NCI-H146 (cell line): ENCODE measurements at places on chromosomes 2 and 18.

GRCh38 chr18:52348209-52348608, 8.2 kb downstream of the DCC start:
- DNase-seq = peak; percentile 22

- DNase-seq = no peak
Observed at GRCh38 chr2:46150445-46150955, 146.7 kb upstream of the EPAS1 start.

- no peak for DNase-seq
Observed at GRCh38 chr2:26067980-26068507, 34.2 kb downstream of the RAB10 start.

DNA sequence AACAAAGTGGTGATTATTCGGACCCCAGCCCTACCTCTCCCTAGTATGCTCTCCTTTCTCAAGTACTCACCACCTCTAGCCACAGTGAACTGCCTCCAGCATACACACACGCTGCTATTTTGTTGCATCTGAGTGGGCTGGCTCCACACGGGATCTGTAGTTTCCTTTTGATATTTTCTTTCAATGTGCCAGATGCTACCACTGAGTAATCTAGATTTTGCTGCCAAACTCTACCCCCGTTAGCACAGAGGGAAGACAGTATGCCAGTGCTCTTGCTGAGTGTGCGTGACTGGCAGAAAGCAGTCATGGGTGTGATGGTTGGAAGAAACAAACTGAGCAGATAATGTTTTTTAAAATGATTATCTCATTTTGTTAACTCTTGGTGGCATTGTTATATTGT, 11.6 kb downstream of the CFLAR start:
- no peak for DNase-seq

DNA sequence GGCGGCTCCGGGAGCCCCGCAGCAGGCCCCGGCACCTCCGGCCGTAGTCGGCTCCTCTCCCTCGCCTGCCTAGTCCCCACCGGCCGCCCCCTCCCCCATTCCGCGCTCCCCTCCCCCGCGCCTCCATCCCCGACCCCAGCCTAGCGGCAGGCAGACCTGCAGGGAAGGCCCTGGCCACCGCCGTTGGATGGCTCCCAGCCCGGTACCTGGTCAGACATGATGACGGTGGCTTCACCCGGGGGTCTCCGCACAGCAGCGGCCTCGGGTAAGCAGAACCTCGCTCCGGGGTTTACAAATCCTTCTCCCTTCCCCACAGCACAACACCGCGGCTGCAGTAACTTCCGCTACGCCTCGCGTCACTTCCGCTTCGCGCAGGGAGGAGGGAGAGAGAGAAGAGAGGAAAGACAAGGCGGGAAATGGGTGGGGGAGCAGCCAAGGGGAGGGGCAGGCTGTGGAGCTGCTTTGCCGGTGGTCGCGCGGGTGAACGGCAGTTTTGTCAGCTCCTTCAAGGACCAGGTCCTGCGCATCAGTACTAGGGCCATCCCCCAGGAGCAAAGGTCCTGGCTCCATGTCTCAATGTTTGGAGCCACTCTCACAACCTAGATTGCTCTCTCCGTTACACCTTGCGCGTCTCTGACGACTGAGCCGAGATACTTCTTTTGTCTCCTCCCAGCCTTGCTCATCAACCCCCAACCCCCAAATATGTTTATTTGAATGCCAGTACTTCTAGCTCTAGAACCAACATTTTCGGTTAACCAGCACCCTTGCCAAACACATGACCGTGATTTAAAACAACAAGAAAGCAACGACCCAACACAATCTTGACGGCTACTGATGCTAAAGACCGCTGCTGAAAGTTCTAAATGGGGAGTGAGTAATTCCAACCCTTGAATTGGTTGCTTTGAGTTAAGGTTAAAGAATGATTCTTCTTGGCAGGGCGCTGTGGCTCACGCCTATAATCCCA, at the start of gene SUMO1:
SUMO1 (minus strand) TSS at position 364 of the 964 bp plus-strand sequence; CDS start at position 218, 146 bp downstream.
- peak; percentile 89 for DNase-seq

DNA sequence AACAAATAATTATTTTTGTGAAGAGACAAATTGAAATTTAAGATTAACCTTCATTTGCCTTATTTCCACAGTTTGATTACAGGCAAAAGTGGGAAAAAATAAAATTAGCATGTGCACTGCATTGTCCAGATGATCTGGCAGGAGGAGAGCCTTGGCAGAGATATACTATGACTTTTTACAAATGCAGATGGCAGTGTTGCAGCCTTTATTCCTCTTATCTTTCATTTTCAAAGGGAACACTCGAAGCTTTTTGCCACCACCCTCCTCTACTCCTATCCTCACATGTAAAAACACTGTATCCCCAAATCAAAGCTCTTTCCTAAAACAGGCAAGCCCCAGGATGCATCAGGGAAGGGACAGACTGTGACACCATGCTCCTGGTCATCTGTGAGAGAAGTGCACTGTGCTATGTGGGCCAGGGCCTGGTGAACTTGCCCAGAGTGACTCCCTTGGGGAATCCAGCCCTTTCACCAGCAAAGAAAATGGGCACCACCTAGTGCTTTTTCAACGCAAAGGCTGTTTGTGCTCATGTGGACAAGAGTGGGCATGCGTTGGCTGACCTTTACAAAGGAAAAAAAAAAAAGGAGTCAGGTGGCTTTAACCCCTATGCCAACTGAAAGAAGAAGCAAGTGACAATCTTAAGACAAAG, 74.7 kb upstream of the ETAA1 start:
- peak; percentile 85 for DNase-seq

GRCh38 chr2:215460682-215461382, 25.0 kb upstream of the FN1 start:
- no peak for DNase-seq
